ENCODE measurements at places on chromosomes 3 and 15. TPM values are rescaled to one million over a fixed set of nuclear protein-coding genes. Genes with fewer than 3 reads are reported as not detected.

The CD96 gene
- 0.45 TPM for total RNA-seq

The NR2E3 gene
- not detected for total RNA-seq

The CD200 gene
- total RNA-seq, result 27.8 TPM

The EHHADH gene
- total RNA-seq, result 6.8 TPM

The PLXNB1 gene
- 15.1 TPM for total RNA-seq

The SNX33 gene
- 0.85 TPM for total RNA-seq

The CCDC39 gene
- 0.43 TPM for total RNA-seq

The BDH1 gene
- total RNA-seq, result 60.9 TPM

The IL12A gene
- total RNA-seq, result 3.1 TPM

- DNase-seq, result no peak
Measured at GRCh38 chr3:127371334-127371733, 83.5 kb upstream of the PRR20G start.

GRCh38 chr3:84128024-84128423, 830.8 kb upstream of the CADM2 start:
- no peak for DNase-seq

DNA sequence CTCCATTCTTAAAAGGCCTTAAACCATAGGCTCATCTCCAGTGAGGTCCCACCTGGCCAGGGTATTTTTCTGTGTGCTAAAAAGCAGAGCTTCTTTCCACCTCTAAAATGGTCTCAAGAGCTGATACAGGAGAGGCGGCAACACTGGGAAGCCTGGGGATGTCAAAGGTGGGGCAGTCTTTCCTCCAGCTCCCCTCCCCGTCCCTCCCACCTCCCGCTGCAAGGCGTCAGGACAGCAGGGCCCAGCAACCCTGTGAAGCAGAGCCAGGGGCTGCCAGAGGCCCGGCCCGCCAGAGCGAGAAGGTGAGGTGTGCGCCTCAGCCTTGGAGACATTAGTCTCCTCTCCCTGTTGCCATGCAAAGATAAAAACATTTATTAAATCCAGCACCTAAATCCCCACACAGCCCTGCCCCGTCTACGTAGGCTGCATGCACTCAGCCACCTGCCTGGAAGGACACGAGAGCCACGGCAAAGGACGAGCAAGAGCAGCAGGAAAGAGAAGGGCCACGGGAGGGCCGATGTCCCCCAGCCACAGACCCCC, 75.6 kb downstream of the FAM174B start:
- DNase-seq, result no peak

DNA sequence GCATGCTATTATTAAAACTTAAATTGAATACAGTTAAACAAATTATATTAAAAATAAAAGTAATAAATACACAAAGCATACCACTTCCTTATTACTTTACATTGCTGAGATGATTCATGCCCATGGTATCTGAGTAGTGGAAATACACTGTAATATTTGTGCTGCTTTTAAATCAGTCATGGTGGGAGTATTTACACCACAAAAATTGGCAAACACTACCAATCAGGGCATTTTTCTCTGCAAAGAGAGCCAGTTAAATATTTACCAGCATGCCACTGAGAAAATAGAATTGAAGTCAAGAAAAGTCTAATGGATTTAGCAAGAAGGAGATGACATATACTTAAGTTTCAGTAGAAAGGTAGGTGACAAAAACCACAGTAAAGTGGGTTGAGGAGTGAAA, 19.6 kb downstream of the PPARG start:
- peak; percentile 3 for DNase-seq

GRCh38 chr3:178200316-178200715, 335.9 kb upstream of the KCNMB2 start:
- no peak for DNase-seq

GRCh38 chr3:114364806-114365654, 71.2 kb downstream of the TIGIT start:
- DNase-seq, result no peak

GRCh38 chr15:78149805-78150751, 916 bp downstream of the IDH3A start:
- DNase-seq, result no peak

- no peak for DNase-seq
Measured at GRCh38 chr3:39053696-39054095, 1.9 kb downstream of the WDR48 start.

DNA sequence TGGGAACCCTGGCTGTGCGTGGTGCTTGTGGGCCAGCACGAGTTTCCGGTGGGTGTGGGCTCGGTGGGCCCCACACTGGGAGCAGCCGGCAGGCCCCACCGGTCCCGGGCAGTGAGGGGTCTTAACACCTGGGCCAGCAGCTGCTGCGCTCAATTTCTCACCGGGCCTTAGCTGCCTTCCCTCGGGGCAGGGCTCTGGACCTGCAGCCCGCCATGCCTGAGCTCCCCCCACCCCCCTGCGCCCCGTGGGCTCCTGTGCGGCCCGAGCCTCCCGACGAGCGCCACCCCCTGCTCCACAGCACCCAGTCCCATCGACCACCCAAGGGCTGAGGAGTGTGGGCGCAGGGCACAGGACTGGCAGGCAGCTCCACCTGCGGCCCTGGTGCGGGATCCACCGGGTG, 49.4 kb downstream of the TM4SF18 start:
- no peak for DNase-seq

- DNase-seq, result no peak
Measured at GRCh38 chr3:66106788-66107187, 68.1 kb upstream of the MAGI1 start.

Measured in GM12878 (cell line).